ENCODE measurements at places on chromosomes 3 and 15.

GRCh38 chr3:16944356-16944755 lies 59.6 kb downstream of the PLCL2 start:
- DNase-seq, result no peak

DNA sequence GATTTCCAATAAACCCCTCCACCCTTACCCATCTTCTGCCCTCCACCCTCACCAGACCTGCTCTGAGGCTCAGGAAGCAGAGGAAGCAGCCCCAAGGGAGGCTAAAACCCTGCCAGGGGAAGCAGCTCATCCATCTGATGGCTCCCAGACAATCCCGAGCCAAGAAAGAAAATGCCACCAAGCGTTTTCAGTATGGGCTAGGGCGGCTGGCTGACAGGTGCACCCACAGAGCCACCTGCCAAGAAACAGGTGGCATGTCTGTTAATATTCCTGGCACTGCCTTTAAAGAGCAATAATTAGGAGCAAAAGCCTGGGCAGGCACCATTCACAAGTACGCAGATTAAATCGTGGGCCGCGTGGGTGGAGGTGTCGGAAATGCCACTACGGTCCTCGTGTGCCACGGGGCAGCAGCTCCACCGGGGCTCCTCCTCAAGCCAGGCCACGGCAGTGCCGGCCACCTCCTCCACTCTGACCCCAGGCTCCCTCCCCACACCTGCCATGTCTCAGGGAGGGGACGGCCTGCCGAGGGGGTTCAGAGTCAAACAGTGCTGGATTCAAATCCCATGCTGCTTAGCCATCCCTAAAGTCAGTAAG lies 23.9 kb upstream of the GRIP2 start:
- no peak for DNase-seq

- DNase-seq, result no peak
Measured at GRCh38 chr3:81027344-81027743, 734.1 kb downstream of the GBE1 start.

DNA sequence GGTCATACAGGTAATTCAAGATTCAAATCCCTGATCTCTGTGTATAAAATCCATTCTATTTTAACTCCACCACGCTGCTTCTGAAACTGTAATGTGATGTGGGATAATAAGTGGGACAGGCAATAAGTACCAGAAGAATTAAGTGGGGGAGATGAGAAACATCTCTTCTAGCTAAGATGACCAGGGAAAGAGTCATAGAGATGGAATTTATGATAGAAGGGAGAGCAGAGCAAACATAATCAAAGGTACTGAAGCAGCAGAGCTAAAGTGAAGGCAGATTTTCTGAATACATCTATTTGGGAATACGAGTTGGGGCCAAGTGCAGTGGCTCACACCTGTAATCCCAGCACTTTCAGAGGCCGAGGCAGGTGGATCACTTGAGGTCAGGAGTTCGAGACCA lies 4.9 kb downstream of the MRPL47 start:
- no peak for DNase-seq

- no peak for DNase-seq
Measured at GRCh38 chr3:168273917-168274316, 178.2 kb upstream of the GOLIM4 start.

DNA sequence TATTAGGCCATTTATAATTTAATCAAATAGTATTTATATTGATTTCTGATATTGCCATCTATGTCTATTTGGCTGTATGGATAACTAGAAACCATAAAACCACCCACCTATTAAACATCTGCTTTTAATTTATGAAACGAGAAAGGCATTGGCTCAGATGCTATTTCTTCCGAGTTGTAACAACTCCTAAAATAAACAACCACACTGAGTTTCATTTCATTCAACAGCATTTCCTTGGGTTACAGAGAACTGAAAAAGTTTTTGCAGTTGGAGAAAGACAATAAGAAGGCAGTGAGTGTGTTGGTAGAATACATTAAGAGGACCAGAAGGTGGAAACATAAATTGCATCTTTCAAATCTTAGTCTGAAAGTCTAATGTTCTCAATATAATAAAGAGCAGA lies 79.1 kb downstream of the AQR start:
- DNase-seq, result peak; percentile 13
